ENCODE measurements at places on chromosomes 13 and 19. TPM values are rescaled to one million over a fixed set of nuclear protein-coding genes. Genes with fewer than 3 reads are reported as not detected.

- H3K4me3 ChIP-seq: no peak overlapping the region
- H3K27me3 ChIP-seq: peaks cover under 1% of the 10 kb centered on the region
- H3K36me3 ChIP-seq: no peaks in the 10 kb centered on the region
- DNase-seq: no peak
Measured at GRCh38 chr13:77515785-77516184, 19.7 kb upstream of the SCEL start.

DNA sequence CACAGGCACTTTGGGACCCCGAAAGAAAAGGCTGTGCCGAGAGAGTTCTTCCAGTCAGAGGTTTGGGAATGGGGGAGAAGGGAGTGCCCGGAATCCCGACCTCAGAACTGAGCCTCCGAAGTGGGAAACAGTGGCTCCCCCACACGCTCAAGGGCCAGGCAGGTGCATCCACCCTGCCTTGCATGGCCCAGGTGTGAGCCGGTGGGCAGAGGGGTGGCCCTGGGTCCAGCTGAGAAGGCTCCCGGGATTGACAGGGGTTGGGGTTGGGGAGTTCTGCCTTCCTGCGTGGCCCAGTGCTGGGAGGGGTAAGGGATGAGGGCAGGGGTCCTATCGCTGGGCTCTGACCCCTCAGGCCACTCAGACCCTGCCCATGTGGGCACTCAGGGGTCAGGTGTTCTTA lies 163.5 kb upstream of the TUBA3C start:
- no peaks in the 10 kb centered on the region for H3K4me1 ChIP-seq
- no peaks in the 10 kb centered on the region for H3K36me3 ChIP-seq
- H3K27me3 ChIP-seq: peaks cover 10% of the 10 kb centered on the region
- H3K27ac ChIP-seq: no peak overlapping the region

DNA sequence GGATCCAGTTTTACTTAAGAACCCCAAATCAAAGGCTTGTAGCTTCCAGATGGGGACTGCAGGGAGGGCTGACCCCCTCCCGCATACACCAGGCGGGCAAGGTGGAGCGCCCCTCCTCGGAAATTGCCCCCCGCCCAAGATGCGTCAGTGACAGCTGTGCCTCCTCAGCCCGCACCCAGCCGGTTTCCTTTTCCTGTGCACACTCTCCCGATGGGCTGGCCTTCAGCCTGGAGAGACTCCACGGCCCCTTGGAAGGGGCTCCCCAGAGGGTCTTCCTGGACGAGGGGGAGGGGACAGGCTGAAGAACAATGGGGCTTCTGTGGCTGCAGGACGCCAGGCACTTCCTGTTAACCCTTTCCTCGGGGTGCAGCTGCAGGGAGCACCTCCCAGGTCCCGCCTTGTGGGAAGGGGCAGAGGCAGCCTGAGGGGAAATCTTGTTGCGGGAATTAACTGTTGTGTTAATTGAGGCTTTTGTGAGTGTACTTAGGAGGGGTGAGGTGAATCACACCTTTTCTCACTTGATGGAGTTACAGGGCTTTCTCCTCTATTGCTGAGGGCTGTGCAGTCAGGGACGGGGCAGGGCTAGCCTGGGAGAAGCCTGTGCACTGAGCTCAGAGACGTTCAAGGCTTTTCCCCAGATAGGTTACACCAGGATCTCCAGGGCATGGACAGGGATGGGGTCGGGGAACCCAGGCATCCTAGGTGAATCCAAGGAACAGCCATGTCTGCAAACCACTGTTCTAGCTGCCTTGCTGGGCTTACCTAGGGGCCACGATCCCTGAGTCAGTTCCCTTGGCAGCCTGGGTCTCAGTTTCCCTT lies 14.3 kb downstream of the IER2 start:
- H3K27me3 ChIP-seq: no peaks in the 10 kb centered on the region
- peak overlapping the region; percentile 85 for H3K27ac ChIP-seq
- peaks cover 26% of the 10 kb centered on the region for H3K4me1 ChIP-seq
- peak overlapping the region; percentile 62 for H3K4me3 ChIP-seq
- peak; percentile 82 for DNase-seq

- peaks cover 80% of the 10 kb centered on the region for H3K36me3 ChIP-seq
- no peak overlapping the region for H3K27ac ChIP-seq
- H3K4me3 ChIP-seq: no peak overlapping the region
- no peaks in the 10 kb centered on the region for H3K27me3 ChIP-seq
- DNase-seq: no peak
- no peaks in the 10 kb centered on the region for H3K4me1 ChIP-seq
Measured at GRCh38 chr19:11019824-11020223, 59.0 kb downstream of the SMARCA4 start.

- peaks cover 6% of the 10 kb centered on the region for H3K36me3 ChIP-seq
- no peak overlapping the region for H3K27ac ChIP-seq
- no peak overlapping the region for H3K4me3 ChIP-seq
- H3K27me3 ChIP-seq: no peaks in the 10 kb centered on the region
Measured at GRCh38 chr19:46137915-46138473, 10.0 kb upstream of the IGFL2 start.

The C19orf33 gene
- total RNA-seq: 343 TPM

The CBY2 gene
- total RNA-seq: not detected

Measured in MCF 10A (cell line).